ENCODE measurements at places on chromosomes 7 and 10.
A peak's percentile ranks its signal among the peaks of the same experiment; 100 is the strongest.

DNA sequence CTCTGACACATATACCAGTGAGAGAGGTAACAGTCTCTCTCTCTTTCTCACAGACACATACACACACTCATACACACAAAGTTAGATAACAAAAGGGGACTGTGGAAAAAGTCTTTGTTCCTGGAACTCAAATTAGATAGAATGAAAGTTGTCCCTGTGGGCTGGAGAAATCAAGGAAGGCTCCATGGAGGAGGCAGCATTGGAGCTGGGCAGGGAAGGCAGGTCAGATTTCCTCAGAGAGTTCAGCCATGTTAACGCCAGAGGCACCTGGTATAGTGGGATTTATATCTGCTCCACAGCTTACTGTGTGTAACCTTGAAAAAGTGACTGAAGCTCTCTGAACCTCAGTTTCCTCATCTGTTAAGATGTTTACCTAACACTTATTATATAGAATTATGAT lies 38.7 kb downstream of the LDB3 start:
- no peak for DNase-seq

DNA sequence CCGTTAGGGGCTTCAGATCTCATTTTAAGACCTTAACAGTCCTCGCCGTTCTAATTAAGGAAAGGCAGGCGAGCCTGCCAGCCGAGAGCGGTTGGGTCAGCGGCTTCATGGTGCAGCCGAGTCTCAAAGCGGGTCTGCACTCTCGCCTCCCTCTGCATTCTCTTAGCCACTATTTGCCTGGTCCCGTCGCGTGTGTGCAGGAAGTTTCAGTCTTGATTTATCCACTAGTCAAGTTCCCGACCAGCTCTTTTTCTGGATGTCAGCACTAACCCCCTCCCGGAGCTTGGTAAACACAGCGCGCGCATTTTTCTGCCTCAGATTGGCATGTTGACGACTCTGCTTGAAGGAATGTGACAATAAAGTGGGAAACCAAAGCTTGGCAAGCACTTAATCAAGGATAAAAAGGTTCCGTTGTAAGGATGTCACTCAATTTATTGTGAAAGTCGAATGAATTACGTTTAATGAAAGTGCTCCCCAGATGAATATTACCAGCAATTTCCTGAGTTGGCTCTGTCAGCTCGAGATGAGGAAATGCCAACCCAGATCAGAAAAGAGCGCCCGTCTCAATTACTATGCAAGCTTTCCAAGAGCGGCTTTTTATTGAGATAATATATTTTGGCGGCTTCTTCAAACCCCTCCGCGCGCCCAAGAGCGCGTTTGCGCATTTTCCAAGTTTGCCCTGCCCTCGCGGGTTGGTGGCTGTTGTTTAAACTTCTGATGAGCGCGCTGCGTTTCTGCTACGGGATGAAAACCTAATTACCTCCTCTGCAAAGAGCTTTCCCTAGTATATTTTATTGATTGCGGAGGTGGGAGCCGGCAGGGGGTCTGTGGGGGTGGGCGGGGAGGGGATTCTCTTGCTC lies 7.9 kb downstream of the NXPH1 start:
- no peak for DNase-seq

DNA sequence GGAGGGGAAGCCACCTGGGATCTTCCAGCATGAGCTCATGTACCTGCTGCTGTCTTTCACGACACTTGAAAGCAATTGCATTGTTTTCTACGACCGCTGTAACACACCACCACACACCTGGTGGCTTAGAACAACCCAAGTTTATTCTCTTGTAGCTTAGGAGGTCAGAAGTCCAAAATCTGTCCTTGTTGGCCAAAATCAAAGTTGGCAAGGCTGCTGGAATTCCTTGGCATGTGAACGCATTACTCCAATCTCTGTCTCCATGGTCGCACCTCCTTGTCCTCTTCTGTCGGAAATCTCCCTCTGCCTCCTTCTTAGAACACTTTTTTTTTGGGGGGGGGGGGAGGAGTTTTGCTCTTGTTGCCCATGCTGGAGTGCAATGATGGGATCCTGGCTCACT lies 305.7 kb downstream of the BAMBI start:
- DNase-seq = no peak

DNA sequence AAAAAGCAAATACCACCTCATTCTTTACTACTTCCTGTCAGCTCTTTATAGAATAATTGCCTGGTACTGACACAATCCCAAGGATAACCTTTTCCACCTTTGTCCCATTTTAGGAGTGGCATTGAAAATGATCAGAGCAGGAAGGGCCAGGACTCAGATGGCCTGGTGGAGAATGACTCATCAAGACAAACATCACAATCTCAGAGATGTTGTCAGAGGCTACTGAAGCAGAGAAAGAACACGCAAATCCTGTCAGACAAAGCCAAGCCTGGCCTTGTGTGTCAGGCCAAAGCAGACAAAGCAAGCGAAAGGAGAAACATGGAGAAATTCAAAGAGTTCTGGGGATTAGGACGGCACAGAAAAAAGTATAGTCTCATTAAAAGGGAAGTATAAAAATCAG lies 40.9 kb downstream of the NSUN6 start:
- no peak for DNase-seq

- DNase-seq = no peak
These were observed 108.3 kb downstream of the AOAH start for GRCh38 chr7:36615852-36616540.

GRCh38 chr7:106573125-106573663 lies 87.8 kb downstream of the CCDC71L start:
- no peak for DNase-seq

- DNase-seq = no peak
These were observed 9.2 kb upstream of the ATXN7L1 start for GRCh38 chr7:105885387-105886111.

- DNase-seq = no peak
These were observed 182.1 kb downstream of the AUTS2 start for GRCh38 chr7:69780379-69780778.

GRCh38 chr7:88449410-88449809 lies 142.7 kb upstream of the STEAP4 start:
- DNase-seq = no peak

- no peak for DNase-seq
These were observed 189.6 kb downstream of the COBL start for GRCh38 chr7:51126813-51127617.

GRCh38 chr10:119735451-119735850 lies 9.6 kb downstream of the INPP5F start:
- DNase-seq = no peak

DNA sequence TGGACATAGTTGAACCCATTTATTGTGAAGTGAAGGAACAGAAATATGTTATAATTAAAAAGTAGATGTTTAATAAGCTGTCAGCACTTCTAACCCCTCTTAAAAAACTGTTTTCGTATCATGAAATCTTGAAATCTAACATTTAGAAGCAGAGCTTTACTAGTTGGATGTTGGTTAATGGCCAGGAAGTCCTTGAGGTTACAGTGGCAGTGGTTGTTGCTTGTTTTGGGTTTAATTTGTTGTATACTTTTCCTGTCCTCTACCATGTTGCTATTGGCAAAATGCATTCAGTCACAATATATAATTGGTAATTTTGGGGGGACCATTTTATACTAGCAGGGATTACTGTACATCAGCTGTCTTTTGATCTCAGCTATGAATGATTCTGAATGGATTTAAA lies 60.7 kb downstream of the EXOC4 start:
- no peak for DNase-seq

DNA sequence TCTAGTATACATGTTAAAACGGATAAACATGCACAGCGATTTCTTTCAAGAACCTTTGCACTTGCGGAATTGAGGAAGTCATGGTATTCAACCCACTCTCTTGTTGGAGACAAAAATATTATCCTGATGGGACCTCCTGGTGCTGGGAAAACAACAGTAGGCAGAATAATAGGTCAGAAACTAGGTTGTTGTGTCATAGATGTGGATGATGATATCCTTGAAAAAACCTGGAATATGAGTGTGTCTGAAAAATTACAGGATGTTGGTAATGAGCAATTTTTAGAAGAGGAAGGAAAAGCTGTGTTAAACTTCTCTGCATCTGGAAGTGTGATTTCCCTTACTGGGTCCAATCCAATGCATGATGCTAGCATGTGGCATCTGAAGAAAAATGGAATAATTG lies 6.9 kb downstream of the THNSL1 start:
- DNase-seq = no peak

GRCh38 chr7:31007634-31008033 lies 43.9 kb downstream of the GHRHR start:
- DNase-seq = no peak

DNA sequence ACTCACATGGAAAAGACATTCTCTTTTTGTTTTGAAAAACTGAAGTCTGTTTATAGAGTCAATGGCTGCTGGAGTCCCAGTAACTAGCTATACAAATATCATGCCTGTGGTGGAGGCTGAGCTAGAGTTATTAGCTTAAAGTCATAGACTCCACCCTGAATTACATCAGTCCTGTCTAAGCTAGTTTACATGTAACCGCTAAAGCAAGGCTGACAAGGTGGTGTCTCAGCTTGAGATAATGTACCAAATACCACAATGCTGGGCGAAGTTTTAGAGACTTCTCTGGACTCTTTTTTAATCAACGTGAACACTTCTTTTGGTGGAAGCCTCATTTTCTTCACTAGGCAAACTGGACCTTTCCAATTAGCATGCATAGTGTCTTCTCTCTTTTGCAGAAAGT lies 219.4 kb downstream of the ANK3 start:
- no peak for DNase-seq

DNA sequence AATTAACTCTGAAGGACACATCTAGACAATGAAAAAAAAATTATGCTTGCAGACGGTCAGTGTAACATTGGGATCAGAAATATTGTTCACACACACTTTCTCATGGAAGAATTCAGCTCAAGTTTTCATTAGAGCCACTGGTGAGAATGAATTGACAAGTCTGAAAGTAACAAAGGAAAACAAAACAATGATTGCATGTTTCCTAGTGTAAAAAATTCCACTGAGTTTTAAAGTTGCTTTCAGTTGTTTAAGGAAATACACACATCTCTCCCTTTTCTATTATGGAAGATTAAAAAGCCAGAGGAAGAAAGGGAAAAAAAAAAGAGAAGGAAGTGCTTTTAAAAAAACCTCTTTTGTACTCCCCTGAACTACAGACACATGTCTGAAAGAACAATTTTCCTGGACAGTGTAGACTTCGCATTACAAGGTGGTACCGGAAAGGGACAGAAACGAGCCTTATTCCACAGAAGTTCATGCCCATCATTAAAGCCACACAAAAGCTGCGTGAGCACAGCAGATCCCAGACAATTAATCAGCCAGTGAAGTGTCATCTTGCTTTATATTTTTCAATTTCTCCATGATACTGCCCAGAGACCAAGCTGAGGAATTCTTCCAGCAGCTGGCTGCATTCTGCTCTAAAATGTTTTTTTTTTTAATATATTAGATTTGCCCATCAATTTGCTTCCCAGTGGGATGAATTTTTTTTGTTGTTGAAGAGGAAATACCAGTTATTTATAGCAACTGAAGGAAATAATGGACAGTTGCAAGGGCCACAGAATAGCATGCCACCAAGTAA lies 294.8 kb downstream of the DOCK4 start:
- DNase-seq = no peak

GRCh38 chr7:4775848-4776623 lies 613 bp downstream of the AP5Z1 start:
- DNase-seq = peak; percentile 55

DNA sequence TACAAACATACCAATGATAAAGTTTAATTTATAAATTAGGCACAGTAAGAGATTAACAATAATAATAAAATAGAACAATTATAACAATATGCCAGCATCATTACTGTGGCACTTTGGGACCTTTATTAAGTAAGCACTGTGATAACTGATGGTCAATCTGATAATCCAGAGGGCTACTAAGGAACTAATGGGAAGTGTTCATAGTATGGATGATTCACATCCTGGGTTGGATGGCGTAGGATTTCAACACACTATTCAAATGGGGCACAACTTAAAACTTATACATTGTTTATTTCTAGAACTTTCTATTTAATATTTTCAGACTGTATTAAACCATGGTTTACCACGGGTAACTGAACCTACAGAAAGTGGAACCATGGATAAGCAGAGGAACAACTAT lies 90.8 kb downstream of the KIF20B start:
- DNase-seq = no peak

GRCh38 chr10:114615600-114616007 lies 42.5 kb downstream of the ABLIM1 start:
- peak; percentile 73 for DNase-seq

DNA sequence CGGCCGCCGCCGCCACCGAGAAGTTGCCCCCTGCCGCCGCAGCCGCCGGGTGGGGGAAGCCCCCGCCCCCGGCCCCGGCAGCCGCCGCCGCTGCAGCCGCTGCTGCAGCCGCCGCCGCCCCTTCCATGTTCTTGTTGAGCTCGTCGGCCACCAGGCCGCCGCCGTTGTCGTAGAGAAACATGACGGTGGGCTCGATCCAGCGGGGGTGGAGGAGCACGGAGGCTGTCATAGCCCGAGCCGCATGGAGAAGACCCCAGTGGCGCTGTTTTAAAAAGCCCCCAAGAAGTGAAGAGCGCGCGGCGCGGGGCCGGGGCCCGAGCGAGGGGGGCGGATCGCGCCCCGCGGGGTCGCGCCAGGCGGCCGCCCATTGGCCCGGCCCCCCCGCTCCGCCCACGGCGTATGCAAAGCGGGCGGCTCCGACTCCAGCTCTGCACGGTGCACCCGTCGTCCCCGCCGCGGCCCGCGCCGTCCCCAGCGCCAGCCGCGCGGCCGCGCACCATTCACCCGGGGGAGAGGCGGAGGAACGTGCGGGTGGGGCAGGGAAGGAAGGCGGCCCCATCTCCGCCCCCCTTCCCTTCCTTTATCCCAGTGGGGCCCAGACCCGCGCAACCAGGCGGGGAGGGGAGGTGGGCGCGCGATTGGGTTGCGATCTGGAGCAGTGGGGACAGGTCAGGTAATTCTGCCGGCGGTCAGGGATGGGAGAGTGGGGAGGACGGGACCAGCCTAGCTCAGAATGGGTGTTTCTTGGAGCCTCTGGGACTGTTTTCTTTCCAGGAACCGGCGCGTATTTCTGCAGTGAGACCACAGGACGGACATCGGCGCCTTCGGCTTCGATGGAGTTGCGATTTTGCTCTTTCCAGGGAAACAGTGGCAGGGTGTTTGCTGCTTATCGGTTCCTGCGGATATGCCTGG lies at the start of gene HOXA13:
TSS of gene HOXA13 (minus strand) at position 243 of the 912 bp plus-strand sequence. CDS start at position 229, 14 bp downstream.
- no peak for DNase-seq

DNA sequence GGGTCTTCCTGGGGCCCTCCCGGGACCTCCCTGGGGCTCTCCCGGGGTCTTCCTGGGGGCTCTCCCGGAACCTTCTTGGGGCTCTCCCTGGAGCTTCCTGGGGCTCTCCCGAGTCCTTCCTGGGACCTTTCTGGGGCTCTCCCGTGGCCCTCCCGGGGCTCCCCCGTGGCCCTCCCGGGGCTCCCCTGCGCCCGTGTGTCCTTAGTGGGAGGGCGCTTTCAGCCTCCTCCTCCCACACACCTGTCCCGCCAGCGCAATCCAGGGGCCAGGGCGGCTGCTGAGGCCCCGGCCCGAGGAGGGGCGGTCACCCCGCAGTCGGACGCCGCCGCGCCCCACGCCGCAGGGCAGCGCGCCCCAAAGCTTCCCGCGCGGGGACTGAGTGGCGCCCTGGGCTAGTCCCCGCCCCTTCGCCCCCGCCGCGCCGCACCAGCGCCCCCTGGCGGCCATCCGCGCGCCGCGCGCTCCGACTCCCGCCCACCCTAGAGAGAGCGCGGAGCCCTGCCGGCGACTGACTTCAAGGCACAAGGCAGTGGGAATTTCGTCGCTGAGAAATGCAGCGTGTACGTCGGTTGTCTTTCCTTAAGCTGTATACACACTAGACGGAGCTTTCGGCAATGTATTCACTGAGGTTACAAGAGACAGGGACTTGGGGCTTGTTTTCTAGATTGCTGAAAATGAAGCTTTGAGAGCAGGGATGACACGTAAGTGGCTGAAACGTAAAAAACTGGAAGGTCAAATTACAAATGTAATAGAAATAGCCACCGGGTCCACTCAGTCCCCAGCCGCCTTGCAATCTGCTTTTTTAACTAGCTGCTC lies 47.1 kb downstream of the INSIG1 start:
- DNase-seq = peak; percentile 87

All from activated CD4-positive, alpha-beta T cell treated with anti-CD3 and anti-CD28 coated beads, Interleukin-10, Interleukin-2, amounts not matched to agents 100 ng/mL and 50 ng/mL, durations not matched to agents 16 hours and 8 hours (primary cell).